RCC 7860 (cell line): ENCODE measurements at places on chromosomes 12 and 14.

DNA sequence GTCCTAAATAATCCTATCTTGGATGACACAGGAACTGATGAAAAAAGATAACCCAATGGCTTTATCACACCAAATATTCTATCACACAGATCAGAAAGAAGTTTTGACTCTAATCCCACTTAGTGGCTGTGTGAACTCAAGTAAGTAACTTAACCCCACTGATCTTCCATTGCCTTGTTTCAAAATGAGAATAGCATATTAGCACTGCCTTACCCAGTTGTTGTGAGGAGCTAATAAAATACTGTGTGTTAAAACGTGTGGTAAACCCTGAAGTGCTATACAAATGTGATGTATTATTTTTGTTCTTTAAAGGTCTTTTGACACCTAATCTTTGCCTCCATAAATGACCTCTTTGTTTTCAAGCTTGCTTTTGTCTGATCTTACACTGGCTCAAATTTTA, 60.9 kb upstream of the ARID2 start:
- no peak for DNase-seq

DNA sequence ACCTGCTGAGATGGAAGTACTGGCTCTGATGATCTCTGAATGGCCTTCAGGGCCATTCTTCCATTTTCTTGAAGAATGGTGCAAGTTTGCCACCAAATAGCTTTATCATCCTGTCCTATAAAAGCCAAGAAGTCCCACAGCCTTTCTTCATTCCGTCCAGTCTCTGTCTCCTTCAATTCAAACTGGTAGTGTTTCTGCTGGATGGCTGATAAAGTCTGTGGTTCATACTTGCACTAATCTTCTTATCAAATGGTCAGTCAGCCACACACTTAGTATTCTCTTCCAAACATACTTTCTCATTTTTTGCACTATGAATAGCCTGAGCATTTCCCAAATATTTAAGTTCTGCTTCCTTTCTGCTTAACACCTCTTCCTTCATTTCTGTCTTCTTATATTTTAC, 39.4 kb upstream of the BEGAIN start:
- no peak for DNase-seq

DNA sequence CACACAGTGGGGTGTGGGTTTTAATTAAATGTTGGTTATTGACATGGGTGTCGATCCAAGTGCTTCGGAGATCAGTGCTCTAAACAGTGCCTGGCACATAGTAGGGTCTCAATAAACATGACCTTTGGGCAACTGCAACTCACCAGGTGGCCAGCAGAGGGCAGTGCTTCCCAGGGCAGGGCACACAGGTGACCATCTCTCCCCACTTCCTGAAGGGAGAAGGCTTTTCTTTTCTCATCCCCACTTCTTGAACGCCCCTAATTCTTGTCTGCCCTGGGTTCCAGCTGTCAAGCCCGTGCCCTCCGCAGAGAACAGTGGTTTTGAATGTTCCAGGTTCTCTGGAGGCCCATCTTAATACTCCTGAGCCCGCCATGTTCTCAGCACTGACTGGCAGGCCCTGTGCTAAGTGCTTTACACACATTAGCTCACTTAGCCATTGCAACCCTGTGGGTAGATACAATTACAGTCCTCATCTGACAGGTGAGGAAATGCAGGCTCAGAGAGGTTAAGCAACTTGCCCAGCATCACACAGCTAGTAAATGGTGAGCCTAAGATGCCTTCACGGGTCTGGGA, 16.3 kb downstream of the RAPGEF3 start:
- peak; percentile 5 for DNase-seq

- DNase-seq: no peak
Observed at GRCh38 chr12:40959041-40959440, 229.1 kb upstream of the PDZRN4 start.

- DNase-seq: no peak
Observed at GRCh38 chr12:122518908-122519307, 7.8 kb downstream of the RSRC2 start.

DNA sequence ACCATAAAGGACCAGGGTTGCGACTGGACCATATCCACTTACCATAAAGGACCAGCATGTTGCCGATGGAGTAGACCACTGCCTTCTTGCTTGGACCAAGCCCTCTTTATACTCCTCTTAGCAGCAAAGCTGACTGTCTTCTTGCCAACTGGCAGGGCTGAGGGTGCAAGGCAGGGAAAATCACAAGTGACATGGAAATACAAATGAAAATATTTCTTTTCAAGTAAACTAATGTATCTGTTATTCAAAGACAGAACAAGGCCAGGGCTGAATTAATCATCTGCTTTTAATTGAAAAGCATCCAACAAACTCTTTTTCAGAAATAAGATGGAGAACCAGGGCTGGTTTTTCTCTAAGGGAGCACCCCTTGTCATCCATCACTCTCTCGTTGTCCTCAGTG, at the start of gene CELA1:
Gene CELA1, minus strand, starts transcription at position 99 of the 400 bp plus-strand sequence. Its CDS starts 41 bp downstream, at position 58.
- DNase-seq: no peak

DNA sequence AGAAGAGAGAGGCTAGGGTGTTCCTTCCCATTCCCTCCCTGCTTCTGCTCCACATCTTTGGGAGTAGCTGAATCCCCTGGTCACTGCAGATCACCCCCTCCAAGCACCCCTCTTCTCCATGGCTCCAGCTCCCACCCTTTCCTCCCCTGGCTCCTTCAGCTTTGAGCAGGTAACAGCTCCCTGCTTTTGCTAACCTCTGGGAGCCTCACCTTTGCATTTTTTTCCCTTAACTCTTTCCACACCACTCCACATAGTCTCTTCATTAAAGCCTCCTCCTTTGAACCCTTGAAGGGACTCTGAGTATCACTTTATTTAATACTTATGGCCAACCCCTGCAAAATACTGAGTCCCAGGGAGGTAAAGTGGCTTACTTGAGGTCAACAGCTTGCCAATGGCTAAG, 25.7 kb upstream of the SERPINA6 start:
- DNase-seq: no peak

DNA sequence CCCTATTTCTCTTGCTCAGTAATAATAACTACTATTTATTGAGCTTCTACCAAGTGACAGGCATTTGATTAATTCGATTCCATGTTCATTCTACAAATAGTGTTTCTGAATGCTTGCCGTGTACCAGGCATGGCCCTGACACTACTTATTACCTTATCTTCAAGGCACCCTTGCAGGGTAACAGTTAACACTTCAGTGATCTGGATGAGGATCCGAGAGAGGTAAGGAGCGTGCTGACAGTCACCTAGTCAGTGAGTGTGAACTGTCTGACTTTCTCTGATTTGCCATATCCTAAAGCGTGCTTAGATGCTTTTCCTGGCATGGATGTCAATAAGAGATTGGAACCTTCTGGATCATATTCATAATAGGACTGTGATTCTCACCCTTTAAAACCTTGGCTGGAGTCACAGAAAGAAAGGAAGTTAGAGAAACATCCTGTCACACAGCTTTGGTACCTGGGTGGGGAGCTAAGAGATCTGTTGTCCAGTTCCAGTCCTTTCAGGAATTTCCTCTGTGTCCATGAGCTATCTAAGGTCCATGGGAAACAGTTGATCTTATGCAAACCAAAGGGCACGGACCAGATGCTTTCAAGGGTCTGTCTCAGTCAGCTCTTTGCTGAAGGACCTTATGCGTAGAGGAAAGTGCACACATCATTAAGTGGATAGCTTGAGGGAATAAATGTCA, 54.8 kb downstream of the PPFIBP1 start:
- no peak for DNase-seq

DNA sequence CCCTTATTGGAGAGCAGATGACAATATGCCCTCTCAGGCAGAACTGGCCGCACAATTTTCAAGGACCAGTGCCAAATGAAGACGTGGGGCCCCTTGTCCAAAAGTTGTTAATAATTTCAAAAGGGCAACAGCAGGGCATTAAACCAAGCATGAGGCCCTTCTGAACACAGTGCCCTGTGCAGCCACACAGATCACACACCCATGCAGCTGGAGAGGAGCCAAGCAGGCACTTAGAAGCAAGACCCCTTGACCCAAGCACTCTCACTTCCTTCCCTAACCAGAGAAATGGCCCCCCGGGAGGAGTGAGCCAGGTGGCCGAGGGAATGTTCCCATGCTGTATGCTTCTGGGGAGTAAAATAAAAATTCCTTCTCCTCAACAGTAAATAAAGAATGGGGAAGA, 114.0 kb upstream of the TMPO start:
- DNase-seq: peak; percentile 58

DNA sequence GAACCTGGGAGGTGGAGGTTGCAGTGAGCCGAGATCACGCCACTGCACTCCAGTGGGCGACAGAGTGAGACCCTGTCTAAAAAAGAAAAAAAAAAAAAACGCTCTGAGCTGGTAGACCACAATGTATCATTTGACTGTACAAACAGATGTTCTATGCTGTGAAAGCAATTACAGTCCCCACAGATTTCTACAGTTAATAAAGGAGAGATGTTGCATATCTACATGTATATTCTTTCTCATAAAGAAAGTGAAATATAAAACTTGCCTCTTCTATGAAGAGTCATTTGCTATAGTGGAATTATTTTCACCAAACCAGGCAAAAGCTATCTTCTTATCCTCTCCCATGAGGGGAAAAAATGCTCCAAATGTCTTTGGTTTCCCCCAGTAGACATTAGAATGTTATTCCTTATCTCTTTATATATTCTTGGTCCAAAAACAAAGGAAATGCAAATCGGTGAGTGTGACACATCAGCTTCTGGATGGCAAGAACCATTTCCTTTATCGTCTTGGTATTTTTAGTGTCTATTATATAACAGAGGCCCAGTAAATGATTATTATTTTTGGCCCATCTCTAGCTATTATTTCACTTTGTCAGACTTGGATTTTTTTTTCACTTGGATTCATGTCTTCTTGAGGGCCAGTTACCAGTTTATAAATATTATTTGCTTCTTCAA, 230.4 kb downstream of the SSPN start:
- DNase-seq: no peak

GRCh38 chr12:102369876-102370275, 110.5 kb downstream of the IGF1 start:
- no peak for DNase-seq

DNA sequence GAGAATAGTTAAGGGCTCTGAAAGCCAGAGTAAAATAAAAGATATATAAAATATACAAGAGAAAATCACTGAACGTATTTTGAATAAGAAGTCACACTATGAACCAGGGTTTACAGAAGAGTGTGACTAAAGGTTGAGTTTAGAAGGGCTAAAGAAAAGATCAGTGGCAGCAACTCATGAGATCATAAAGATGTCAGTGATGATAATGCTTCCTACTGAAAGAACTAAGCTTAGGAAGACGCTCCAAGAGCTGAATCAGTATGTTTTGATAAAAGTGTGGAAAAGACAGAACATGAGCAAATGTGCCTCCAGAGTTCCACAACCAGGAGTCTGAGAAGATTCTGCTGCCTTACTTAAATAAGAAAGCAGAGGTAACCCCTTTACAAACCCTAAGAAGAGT, 74.6 kb downstream of the KITLG start:
- DNase-seq: no peak

- DNase-seq: no peak
Observed at GRCh38 chr12:76080017-76080728, 4.3 kb downstream of the NAP1L1 start.

GRCh38 chr14:43790681-43791080, 716.4 kb downstream of the FSCB start:
- DNase-seq: no peak

DNA sequence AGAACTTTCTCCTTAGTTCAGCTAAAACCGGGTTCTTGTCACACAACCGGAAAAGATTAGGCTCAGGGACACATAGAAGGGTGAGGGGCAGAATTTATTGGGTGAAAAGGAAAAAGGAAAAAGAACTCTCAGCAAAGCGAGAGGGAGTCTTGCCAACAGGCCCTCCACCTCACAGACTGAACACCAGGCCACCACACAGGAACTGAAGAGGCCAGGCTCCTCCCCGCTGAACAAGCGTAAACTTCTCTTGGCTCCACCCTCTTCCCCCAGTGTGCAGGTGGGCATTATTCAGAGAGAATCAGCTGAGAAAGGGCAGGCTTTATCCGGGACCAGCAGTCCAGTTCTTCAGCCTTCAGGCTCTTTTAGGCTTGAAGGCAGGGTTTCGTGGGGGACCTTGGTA, 125.6 kb upstream of the FGD4 start:
- no peak for DNase-seq

DNA sequence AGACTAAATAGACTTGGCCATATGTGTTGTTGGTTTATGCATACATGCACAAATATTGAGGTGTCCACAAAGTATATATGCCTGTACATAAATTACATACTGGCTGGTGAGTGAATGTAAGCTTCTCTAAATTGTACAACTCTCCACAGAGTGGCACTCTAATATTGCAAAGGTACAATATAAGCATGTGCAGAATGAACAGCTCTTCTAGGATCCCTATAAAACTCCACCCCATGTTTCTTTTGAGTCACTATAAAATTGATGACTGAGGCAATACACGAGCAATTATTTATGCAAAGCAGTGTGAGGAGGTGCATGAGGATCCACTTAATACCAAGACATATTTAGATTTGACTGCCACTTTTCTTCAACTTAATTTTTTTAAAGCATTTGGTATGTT, 172.2 kb downstream of the NAV3 start:
- no peak for DNase-seq

DNA sequence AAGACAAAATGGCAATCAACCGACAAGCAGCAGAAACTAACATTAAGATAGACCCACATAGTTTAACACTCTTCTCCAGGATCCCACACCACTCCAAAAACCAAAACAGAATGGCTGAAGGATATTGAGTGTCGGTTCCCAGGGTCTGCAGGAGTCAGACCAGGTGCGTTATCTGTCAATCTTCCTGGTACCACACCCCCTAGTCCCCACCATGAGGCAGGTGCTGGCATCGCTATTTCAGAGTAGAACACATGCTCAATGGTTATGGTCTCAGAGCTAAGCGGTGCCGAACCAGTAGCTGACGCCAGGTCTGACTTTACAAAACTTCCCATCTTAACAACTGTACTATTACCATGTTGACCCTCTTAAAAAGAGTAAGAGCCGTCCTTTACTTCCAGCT, 10.2 kb downstream of the STX2 start:
- no peak for DNase-seq

GRCh38 chr14:101808894-101809670, 47.6 kb downstream of the PPP2R5C start:
- no peak for DNase-seq

DNA sequence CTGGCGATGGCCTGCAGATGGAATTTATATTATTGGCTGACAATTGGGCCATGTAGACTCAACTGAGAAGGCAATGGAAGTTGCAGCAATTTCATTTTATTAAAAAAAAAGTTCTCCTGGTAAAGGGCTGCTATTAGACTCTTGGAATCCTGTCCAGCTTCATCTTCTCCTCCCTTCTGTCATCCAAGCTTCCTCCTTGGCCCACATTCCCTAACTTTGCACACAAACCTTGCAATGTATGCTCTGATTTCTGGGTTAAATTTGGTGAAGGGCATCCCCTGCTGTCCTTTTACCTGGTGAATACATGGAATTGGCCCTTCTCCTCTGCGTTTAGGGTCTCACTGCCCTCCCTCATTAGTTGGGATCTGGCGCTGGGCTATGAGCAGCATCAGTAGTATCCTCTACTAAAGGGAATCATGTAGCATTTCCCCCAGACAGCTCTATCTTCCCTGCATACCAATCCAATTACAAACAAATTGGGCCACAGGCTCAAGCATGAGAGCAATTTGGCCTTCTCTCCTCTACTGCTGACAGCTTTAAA, 336.9 kb downstream of the BMP4 start:
- DNase-seq: no peak
